ENCODE measurements at places on chromosomes 7 and 10.

DNA sequence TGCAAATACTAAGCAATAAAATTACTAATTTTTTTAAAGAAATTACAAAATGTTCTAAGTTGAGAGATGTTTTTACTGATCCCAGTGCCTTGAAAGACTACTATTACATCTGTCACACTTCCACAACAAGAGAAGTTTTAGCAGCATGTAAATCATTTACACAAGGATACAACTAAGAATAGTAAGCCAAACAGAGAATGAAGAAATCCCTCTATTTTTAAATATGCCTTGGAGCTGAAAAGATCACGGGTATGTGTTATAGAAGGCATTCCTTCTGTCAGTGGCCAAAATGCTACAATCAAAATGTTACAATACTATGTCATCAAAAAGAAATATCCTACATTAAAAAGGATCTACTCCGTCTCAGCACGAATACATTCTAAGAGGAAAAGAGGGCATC is 52.6 kb downstream of the LARP4B start:
- no peak for DNase-seq

DNA sequence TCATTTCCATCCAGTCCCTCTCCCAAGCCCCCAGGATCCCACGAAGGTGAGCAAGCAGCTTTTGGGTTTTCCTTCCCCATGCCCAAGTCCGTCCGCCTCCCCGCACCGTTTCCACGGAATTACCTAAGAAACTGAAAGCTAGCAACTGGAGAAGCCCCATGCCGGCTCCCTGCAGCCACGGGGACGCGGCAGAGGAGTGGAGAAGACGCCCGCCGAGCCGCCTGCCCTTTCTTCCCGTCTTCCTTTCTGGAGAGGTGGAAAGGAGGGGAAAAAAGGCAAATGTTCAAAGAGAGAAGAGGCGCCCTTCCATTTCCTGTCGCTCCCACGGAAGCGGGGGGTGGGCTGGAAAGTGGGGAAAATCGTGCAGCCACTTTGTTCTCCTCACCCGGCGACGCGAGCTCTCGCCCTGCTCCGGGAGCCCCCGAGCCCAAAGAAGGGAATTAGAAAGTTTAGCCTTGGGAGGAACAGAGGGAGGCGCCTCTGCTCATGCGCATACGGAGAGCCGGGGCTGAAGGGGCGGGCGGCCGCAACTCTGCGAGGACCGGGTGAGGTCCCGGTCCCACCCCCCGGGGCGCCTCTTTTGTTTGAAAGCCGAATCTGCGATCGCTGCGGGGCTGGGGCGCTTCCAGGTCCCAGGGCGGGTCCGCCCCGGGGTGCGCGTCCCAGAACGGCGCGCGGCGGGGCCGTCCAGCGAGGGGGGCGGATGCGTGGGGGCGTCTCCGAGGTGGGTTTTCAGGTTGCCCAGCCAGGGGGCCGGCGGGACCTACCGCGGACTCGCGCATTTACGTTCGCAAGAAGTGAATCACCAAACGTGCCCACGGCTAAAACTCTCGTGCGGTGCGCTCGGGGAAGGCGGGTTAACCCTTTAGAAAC is at the start of gene LAMB1:
Gene LAMB1, minus strand, starts transcription at position 436 of the 873 bp plus-strand sequence. Its CDS starts 276 bp downstream, at position 160.
- peak; percentile 87 for DNase-seq

- no peak for DNase-seq
Measured at GRCh38 chr10:33412653-33413361, 78.3 kb upstream of the NRP1 start.

DNA sequence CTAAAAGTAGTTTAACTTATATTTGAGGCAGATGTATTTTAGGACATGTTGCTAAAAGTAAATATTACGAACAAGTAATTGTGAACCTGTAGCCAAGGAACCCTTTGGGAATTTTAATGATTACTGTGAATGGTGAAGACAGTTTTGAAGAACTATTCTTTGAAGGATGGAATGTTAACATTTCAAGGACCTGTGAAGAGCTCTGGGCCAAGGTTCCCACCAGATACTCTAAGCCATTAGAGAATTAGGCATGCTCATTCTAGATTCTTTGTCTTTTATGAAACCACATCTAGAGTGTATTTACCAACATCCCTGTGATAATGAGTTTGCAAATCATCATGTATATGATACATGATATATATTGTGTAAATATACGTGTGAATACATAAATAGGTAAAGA is 99.8 kb downstream of the SEPTIN7 start:
- DNase-seq, result no peak

- no peak for DNase-seq
Measured at GRCh38 chr10:110860576-110861241, 11.0 kb upstream of the PDCD4 start.

GRCh38 chr7:151398446-151399304 is 11.2 kb downstream of the WDR86 start:
- no peak for DNase-seq

DNA sequence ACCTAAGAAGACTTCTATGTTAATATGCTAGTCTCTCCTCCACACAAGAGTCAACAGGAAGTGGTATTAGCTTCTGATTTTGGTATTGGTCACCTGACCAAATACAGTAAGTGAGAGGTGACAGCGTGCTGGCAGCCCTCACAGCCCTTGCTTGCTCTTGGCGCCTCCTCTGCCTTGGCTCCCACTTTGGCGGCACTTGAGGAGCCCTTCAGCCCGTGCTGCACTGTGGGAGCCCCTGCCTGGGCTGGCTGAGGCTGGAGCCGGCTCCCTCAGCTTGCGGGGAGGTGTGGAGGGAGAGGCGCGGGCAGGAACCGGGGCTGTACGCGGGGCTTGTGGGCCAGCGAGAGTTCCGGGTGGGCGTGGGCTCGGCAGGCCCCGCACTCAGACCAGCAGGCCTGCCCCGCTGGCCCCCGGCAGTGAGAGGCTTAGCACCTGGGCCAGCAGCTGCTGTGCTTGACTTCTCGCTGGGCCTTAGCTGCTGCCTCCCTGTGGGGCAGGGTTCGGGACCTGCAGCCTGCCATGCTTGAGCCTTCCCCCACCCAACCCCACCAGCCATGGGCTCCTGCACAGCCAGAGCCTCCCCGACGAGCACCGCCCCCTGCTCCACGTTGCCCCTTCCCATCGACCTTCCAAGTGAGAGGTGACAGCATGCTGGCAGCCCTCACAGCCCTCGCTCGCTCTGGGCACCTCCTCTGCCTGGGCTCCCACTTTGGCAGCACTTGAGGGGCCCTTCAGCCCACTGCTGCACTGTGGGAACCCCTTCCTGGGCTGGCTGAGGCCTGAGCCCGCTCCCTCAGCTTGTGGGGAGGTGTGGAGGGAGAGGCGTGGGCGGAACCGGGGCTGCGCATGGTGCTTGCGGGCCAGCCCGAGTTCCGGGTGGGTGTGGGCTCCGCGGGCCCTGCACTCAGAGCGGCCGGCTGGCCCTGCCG is 4.2 kb upstream of the ACSL5 start:
- DNase-seq, result no peak

GRCh38 chr10:78411716-78412115 is 378.1 kb downstream of the RPS24 start:
- no peak for DNase-seq

DNA sequence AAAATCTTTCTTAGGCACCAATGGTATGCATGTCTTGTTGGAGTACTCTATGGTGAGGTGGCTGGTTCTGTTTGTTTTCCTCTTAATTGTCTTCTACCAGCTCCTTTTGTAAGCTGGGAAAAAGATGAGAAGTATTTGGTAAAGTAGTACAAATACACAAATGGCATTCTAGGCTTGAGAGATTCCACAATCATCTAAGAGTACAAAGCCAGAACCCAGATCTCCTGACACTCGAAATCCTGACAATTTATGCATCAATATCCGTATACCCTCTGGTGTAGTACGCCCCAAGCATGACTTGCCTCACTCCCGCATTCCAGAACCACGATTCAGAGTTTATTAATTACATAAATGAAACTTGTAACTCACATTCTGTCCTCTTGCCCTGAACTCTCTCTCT is 43.5 kb downstream of the CDCA7L start:
- DNase-seq, result no peak

- peak; percentile 36 for DNase-seq
Measured at GRCh38 chr10:119177708-119178371, 772 bp downstream of the PRDX3 start.

DNA sequence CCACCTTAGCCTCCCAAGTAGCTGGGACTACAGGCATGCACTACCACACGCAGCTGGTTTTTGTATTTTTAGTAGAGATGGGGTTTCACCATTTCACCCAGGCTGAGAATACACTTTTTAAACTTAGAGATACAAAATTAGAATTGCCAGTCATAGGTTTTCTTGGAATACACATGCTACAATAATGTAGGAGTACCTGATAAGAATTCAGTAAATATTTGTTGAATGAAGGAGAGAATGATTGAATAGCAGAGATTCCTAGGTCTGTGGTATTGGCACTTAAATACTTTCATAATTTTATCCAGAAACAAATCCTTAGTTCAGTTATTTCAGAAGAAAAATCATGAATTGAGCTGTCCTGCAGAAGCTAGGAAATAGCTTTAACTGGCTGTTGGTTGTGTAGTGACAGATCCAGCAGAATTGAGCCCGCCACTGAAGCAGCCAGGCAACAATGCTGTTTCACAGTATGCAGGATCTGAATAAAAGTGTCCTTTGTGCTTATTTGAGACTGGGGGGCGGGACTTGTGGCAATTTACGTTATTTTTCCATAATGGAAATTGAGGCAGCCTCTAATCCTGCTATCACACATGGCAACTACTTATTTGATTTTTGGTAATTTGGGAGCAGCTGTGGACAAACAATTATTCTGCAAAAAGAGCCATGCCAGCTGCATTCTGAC is 31.5 kb downstream of the NRF1 start:
- DNase-seq, result no peak

- DNase-seq, result no peak
Measured at GRCh38 chr7:37322831-37323230, 125.8 kb downstream of the ELMO1 start.

All from femur (tissue), 1 donor.